ENCODE measurements at places on chromosomes 3 and 15. TPM values are rescaled to one million over a fixed set of nuclear protein-coding genes. Genes with fewer than 3 reads are reported as not detected.

Gene FANCD2OS
- total RNA-seq, result not detected

Gene SEMA3G
- total RNA-seq, result 3.7 TPM

Gene ACTRT3
- total RNA-seq, result 2.2 TPM

Gene CERS3
- total RNA-seq, result 0.74 TPM

Gene NR2E3
- total RNA-seq, result not detected

Gene CEP19
- 6.9 TPM for total RNA-seq

Gene OXSM
- 7.9 TPM for total RNA-seq

Gene SYNPR
- total RNA-seq, result 44.5 TPM

Gene SLC12A1
- 0.98 TPM for total RNA-seq

Gene COL8A1
- 3.4 TPM for total RNA-seq

Measured in temporal lobe (tissue), 4 donors.